LoVo (cell line): ENCODE measurements at places on chromosomes 5 and 9.

DNA sequence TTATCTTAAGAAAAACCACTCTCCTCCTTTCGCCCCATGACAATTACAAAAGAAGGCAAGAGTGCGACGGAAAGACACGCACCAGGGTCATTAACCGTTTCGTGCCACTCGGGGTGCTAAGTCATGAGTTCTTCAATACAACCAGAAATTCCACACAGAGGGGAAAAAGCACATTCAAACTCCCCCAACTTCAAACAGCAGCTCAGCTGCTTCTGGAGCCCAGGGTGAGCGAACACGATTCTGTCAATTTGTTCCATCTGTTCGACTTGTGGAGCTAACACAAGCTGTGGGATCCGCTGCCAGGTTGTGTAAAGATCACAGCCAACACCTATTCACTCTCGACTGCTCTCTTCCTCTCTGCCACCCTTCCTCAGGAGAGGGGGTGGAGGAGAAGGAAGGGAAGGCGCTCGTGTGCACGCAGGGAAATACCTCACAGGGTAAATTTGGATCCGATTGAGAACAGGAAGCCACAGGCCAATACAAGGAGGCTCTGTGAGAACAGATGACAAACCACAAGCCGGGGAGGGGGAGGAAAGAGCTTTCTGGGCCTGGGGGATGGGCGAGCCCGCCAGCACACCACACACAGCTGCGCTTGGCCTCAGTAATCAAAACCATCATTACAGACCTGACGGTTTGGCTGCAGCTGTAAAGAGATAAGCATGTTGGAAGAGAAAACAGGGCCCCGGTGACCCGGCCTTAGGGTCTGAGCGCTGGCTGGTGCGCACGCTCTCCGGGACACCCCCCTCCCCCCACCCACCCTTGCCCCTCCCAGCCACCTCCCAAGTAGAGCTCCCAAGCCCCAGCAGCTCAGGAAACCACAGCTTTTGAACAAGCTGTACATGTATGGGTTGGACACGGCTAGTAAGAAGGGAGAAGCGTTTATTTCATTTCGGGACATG, 54.3 kb downstream of the PTCH1 start:
- no peak for DNase-seq

GRCh38 chr5:113846941-113847340, 333.4 kb downstream of the YTHDC2 start:
- no peak for DNase-seq

GRCh38 chr5:96101358-96102089, 139.9 kb upstream of the ELL2 start:
- DNase-seq = no peak

DNA sequence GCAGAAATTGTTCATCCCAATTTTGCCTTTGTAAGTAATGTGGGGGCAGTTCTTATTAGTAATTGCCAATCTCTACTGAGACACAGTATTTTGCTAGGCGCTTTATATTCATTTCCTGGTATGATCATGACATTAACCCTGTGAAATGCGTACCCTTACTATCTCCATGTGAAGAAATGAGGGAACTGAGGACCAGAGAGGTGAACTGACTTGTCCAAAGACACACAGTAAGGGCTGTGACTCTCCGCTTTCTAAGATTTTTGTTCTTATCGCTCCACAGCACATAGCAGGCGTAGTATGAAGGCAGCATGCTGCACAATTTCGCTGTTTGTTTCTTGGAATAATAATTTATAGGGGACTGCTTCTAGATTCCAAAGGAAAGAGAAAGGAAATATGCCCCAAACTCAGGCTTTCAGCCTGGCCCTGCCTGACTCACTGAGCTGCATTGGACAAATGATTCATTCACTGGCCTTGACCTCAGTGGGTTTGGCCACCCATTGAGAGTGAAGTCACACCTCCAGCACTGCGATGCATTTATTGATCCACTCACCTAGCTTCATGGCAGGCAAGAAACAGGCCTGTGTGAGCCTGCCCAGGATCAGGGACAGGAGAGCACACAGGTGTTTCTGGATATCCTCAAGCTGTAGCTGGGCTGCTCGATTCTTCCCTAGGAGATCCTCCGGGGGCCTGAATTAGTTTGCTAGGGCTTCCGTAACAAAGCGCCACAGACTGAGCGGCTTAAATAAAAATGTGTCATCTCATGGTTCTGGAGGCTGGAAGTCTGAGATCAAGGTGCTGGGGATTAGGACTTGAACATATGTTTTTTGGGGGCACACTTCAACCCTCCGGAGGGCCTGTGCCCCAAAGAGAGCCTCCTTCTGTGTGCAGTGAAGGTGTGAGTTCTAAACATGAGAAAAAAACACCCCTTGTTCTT, 7.2 kb upstream of the DUSP1 start:
- DNase-seq = peak; percentile 50

DNA sequence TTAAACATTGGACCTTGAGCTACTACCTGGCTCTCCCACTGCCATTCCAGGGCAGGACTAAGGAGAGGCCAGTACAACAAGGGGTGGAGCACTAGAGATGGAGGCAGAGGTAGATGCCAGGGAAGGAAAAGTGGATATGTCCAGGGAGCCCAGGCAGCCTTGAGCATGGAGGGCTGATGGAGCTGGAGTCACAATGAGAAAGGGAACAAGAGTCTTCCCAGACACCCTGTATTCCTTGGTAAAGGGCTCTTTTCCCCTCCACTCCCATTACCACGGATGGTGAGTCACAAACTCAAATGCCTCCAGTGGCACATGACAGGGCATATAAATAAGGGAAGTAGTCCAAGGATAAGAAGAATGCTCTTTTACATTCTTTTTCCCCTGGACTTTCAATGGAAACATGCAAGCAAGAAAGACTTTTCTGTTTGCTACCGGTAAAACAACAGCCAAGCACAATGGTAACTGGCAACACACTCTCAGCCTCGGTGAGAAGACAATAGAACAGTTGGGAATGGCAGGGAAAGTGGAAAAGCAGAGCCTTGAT, 16.7 kb downstream of the ERAP1 start:
- DNase-seq = no peak

- DNase-seq = no peak
These were observed 34.0 kb downstream of the CCNJL start for GRCh38 chr5:160278343-160278742.

- DNase-seq = no peak
These were observed 175.8 kb downstream of the ADAMTS6 start for GRCh38 chr5:65305913-65306312.

- no peak for DNase-seq
These were observed 34.1 kb downstream of the SLC6A3 start for GRCh38 chr5:1411099-1411498.

DNA sequence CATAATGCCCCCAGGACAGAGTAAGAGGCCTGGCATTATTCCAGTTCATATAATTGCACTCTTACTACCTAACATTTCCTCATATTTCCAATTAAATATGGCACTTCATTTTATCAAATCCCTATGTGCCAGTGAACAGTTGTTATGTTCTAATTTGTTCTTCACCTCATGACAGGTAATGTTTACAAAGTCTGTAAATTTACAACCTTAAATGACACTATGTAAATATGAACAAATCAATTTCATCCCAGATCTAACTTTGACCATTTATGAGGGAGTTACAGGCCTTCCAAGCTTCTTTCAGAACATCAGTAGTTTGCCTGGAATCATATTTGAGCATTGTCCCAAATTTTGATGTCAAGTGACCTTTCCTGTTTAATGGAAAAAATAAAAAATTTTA, 592.6 kb upstream of the CDH6 start:
- no peak for DNase-seq

DNA sequence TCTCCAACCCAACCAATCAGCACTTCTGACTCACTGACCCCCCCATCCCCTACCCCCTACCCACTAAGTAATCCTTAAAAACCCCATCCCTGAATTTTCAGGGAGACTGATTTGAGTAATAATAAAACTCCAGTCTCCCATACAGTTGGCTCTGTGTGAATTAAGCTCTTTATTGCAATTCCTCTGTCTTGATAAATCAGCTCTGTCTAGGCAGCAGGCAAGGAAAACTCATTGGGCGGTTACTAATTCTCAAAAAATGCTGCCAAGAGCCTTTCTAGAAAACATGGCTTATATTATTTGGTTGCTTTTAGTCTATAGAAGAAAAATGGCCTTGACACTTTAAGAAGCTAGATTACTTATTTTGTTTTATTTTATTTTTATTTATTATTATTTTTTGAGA, 131.7 kb downstream of the SUSD1 start:
- DNase-seq = no peak

DNA sequence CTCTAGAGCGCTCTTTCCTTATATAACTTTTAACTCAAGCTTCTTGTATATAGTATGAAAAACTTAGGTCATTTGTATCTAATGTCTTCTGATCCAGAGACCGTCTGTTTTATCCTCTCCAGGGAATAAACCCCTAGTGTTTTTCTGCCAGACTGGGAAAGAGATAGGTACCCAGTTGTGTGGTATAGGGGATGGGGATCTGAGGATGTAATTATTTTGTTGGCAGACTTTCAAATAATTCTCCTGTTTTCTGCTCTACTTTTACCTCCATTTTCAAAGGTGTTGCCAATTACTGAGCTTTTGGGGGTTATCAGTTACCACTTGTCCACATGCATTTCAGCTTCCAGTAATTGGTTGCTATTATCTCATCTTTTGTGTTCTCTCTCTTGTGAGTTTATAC, 17.9 kb downstream of the CCDC171 start:
- DNase-seq = no peak

GRCh38 chr9:76526026-76526425, 67.0 kb downstream of the GCNT1 start:
- no peak for DNase-seq

DNA sequence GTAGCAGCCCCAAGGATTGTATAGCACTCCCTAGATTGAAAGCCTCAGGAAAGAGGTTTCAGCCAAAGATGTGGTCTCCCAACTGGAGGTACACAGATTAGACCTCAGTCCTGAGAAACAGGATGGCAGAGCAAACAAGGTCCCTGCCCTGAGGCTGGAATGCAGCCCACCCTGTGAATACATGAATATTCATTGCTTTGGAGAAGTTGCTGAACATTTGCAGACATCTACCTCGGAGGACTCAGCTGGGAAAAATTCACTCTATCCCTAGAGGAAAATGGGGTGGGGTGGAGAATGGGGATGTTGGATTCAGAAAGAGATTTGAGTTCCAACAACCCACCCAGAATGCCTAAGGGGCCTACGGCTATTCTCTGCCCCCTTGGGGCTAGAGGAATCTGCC, 129.4 kb downstream of the SLIT3 start:
- no peak for DNase-seq

DNA sequence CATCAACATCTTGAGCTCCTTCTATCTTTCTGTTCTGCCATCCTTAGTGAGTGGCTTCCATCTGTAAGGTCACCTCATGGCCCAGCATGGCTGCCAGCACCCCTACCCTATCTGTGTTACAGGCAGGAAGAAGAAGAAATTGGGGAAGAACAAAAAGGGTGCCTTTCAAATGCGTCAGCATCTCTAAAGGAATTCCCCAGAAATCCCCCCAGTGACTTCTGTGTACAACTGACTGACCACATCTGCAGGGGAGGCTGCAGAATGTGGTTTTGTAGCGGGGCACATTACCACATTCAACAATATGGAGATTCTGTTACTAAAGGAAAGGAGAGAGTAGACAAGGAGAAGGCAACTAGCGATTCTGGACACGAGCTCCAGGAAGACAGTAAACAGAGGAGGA, 40.1 kb downstream of the ALG2 start:
- DNase-seq = no peak

DNA sequence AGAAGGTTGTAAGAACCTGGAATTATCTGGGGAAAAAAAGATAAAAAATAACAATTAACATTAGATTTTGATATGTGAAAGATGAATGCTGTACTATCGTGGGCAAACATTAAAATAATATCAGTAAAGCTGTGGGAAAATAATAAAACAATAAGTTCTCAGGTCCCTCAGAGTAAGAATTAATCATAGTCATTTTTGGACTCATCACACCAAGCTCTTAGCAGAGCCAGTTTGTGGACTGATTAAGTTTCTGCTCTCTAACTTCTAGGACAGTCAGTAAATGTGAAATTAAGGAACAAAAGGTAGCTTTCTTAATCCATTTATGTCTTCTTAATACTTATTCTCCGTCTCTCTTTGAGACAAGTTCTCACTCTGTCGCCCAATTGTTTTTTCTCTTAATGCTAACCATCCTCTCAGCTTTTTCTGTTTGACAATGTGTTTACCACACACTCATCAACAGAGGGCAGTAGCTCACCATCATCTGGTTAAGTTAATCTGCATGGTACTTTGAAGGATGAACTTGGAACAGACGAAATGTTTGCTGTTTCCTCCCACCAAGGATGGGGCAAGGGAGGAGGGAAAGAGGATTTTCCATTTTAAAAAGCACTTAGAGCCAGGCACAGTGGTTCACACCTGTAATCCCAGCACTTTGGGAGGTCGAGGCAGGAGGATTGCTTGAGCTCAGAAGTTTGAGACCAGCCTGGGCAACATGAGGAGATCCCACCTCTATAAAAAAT, 5.3 kb upstream of the ACO1 start:
- peak; percentile 73 for DNase-seq

- DNase-seq = no peak
These were observed 247.9 kb downstream of the HSPA4 start for GRCh38 chr5:133299728-133300127.

GRCh38 chr5:96067251-96067650, 105.6 kb upstream of the ELL2 start:
- no peak for DNase-seq

GRCh38 chr9:26112724-26113123, 434.5 kb upstream of the TUSC1 start:
- no peak for DNase-seq

DNA sequence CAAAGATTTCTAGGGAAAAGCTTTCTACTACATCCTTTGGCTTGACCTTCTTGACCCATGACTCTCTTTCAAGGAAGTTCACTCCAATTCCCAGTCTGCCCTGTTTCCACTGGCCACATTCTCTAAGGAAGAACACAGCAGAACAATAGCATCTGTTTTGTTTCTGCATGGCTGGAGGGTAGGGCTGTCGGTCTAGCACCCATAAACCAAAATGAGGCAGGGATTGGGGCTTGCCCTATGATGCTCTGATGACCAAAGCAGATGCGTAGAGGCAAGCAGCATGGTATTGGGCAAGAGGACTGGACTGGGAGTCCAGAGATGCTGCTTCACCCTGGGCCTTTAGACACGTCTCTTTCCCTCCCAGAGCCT, 24.1 kb downstream of the GOLGA2 start:
- DNase-seq = no peak

GRCh38 chr5:167064198-167064776, 1227.2 kb upstream of the WWC1 start:
- no peak for DNase-seq

DNA sequence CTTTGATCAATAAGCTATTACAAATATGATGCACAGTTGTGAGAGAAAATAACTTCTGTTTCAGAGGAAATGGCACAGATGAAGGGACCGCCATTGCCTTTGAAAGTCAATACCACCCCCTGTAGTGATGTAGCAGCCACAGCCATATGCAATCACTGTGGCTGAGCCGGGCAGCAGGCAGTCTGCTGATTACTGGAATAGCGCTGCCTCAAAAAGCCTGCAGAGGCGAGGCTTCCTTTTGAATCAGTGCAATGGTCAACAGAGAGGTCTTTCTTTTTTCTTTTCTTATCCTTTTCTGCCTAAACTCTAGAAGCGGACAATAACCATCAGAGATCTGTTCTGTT, 265.1 kb upstream of the TAS2R1 start:
- no peak for DNase-seq
